CD4-positive, alpha-beta T cell treated with Interleukin-21 for 1 hour (primary cell): ENCODE measurements at places on chromosomes 2 and 18.

DNA sequence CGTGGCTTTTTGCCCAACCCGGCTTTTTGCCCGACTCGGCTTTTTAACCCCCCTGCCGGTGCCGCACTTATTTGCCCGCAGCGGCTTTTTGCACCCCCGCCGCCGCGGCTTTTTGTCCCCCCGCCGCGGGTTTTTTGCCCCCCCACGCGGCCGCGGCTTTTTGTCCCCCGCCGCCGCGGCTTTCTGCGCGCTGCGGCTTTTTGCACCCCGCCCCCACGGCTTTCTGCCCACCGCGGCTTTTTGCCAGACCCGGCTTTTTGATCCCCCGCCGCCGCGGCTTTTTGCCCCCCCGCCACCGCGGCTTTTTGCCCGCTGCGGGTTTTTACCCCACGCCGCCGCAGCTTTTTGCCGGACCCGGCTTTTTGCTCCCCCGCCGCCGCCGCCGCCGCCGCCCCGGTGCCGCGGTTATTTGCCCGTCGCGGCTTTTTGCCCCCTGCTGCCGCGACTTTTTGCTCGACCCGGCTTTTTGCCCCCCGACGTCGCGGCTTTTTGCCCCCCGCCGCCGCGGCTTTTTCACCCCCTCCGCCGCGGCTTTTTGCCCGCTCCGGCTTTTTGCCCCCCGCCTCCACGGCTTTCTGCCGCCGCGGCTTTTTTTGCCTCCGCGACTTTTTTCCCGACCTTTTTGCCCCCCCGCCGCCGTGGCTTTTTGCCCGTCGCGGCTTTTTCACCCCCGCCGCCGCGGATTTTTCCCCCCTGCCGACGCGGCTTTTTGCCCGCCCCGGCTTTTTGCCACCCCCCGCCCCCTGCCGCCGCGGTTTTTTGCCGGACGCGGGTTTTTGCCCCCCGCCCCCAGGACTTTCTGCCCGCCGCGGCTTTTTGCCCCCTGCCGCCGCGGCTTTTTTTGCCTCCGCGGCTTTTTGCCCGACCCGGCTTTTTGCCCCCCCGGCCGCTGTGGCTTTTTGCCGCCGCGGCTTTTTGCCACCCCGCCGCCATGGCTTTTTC lies 2786.5 kb downstream of the RPIA start:
- DNase-seq, result peak; percentile 30

DNA sequence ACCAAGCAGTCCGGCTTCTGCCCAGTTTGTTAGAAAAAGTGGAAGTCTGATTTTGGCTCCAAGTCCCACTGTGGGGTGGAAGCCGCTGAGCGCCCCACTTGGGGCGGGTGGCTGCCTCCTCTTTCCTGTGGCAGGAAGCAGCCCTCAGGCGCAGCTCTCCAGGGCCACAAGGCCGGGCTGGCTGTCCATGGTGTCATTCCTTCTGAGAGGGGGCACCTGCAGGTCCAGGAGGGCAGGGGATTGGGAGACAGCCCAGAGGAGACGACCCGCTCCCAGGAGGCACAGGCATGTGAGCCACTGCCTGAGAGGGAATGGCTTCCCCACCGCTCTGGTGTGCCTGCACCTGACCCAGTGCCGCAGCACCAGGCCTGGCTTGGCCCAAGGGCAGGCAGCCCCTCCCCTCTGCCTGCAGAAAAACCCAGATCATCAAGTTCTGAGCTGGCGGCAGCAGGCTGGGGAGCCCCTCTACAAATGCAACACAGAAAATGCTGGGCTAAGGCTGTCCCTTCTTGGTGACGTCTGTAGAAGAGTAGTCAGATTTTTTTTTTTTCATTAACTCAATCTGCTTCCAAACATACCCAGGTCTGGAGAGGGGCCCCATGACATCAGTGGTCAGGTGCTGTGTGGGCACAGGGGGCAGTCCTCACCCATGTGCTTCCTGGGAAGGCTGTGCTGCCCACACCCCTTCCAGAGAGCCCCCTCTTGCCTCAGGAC lies 38.4 kb downstream of the HS6ST1 start:
- no peak for DNase-seq

DNA sequence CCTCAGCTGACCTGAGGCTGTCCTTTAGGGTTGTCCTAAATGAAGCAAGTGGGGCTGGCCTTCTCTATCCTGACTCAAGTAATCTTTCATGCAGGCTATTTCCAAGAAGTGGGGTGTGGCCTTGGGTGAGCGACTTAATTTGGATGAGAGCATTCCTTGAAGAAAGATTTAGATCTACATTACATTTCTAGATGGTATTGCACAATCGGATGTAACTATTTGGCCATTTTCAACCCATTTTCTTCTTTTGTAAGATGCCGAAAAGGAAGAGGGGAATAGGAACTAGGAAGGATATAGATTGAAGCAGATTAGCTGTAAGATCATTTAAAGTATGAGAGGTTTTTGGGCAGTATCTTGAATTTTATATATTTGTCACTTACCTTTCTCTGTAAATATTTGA lies 746.3 kb downstream of the MBD2 start:
- no peak for DNase-seq

DNA sequence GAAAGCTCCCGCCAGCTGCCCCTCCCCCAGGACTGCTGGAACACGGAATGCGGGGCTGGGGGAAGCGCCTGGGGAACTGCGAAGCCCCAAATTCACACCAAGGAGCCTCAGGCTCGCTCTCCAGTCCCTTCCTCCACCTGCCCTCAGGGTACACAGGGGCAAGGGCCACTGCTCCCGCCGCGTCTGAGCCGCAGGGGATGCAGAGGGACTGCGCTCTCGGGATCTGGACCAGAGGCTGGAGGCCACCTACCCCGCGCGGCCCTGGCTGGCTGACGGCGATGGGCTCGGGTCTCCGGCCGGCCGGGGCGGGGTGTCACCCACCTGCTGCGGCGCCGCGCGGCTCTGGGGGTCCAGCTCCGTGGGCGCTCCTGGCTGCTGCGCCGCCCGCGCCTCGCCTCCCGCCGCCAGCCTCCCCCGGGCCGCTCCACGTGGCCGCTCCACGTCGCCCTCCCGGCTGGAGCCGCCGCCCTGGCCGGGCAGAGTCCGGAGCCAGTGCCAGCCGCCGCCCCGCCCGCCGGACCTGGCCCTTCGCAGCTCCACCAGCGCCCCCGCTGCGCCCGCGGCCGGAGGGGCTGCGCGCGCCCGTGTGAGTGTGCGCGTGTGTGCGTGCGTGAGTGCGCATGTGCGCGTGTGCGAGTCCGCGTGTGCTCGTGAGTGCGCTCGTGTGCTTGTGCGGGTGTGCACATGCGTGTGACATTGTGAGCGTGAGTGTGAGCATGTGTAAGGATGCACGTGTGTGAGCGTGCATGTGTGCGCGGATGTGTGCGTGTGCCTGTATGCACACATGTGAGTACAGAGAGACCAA lies at the start of gene CGREF1:
Gene CGREF1, minus strand, starts transcription at position 604 of the 805 bp plus-strand sequence. CDS start 14,762 bp downstream, outside the sequence.
- peak; percentile 9 for DNase-seq

- DNase-seq, result no peak
These were observed 1875.2 kb upstream of the PIK3C3 start for GRCh38 chr18:40079786-40080185.

DNA sequence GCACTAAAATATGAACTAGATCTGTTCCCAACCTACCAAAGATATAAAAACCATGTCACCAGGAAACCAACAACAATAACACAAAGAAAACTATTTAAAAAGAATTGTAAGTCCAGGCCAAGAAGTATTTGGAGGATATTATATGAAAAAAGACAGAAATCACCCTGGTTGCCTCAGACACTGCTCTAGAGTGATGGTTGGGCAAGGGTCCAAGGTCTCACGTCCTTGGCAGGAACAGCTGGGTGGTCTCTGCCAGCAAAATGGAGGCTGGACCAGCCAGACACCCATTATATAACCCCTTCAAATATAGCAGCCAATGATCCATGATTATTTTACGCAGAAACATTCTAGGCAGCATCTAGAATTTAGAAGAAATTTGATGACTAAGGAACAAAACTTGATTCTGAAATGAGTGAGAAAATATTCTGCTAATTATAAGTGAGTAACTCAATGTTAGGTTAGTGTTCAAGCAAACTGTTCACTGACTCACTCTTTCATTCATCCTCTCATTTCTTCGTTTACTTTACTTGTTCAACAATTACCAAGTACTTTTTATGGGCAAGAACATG lies 35.4 kb downstream of the MRPL35 start:
- no peak for DNase-seq

GRCh38 chr2:201735486-201735885 lies 37.0 kb upstream of the MPP4 start:
- no peak for DNase-seq

DNA sequence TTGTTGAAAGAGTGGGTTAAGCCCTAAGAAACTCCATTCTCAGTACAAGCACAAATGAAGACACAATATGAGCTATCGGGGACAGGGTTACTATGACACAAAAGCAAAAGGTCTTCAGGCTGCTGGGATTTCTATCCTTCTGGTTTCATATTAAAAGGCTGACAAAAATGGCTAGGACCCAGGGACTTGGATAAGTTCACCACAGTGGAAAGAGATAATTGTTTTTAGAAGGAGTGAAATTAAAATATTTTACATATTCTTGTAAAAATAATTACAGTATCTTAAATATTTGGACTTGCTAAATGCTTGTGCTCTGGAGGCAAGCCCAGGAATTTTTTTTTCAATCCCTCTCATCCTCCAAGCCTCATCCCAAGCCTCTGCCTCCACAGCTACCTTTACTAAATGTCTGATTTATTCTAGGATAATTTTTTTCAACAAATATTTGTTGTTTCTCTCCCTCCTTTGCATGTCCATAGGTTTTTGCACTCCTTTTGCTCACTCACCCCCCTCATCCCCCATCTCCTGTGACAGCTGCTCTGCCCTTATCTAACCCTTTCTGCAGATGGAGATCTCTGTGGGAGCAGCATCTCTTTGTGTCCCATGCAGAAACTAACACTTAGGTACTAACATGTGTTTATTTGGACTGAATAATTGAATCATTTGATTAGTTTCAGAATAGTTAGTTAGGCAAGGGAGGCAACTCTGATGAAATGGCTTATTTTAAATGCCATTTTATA lies 47.8 kb upstream of the NABP1 start:
- no peak for DNase-seq

DNA sequence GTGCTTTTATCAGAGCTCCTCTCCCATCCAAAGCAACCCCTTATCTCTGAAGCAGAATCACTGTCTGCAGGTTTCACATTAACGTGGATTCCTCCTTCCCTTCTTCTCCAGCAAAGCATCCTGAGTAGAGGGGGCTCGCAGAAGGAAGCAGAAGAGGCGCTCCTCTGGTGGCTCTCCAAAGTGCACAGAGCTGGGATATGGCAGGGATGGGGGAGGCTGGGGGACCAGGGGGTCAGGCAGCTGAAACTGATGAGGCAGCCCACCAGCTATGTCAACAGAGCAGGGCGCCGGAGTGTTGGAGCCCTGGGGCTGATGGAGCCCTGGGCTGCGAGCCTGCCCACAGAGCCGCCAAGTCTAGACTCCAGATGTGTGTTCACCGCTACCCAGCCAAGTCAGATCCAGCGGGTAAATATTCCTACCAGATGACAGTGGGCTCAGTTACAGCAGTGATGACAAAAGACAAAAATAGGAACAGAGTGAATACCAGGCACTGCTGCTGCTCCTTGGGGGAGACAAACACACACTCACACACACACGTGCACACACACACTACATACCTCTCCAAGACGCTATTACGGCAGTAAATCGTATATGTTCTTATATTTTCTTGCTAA lies 678.3 kb upstream of the ID2 start:
- no peak for DNase-seq

- DNase-seq, result no peak
These were observed 15.8 kb downstream of the MTCL1 start for GRCh38 chr18:8721094-8721669.

GRCh38 chr2:187354661-187355060 lies 93.4 kb downstream of the CALCRL start:
- no peak for DNase-seq

DNA sequence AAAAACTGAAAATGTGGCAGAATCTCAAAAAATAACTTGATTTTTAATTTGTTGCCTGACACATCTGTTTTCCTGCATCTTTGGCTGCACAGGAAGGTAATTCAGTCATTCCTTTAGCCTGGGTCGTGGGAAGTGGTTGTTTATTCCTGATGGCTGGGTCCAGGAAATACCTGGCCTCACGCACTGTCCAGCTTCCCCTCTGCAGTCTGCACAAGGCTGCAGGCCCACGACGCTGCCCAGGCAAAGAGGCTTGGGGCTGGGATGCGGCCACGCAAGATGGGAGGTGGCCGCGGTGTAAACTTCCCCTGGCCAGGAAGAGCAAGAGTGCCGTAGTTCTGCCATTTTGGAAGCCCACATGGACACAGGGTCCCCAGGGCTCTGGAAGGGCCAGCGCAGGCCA lies 28.2 kb downstream of the TSHZ1 start:
- DNase-seq, result no peak

GRCh38 chr2:30164131-30164925 lies 17.5 kb downstream of the YPEL5 start:
- peak; percentile 23 for DNase-seq

GRCh38 chr2:48768669-48769068 lies 13.1 kb upstream of the LHCGR start:
- no peak for DNase-seq

- DNase-seq, result no peak
These were observed 69.6 kb upstream of the GYPC start for GRCh38 chr2:126586317-126586716.

DNA sequence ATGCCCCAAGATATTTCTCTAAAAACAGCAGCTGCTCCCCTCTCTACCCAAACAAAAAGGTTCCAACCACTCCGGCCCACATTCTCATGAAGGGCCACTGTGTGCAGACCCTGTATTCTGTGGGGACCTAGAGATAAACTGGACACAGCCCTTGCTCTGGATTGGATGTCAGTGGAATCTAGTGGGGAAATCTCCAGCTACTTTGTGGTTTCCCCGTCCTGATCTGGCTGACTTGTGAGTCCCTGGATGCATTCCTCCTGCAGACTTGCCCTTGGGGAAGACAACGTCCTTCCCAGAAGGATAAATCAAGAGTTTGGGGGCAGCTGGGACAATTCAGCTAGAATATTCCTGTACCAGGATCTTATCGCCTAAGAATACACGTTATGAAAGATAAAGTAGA lies 151.1 kb downstream of the FSHR start:
- DNase-seq, result no peak

GRCh38 chr18:63043516-63043915 lies 276.1 kb downstream of the BCL2 start:
- no peak for DNase-seq

- no peak for DNase-seq
These were observed 49.3 kb upstream of the PROKR1 start for GRCh38 chr2:68594041-68594440.

GRCh38 chr2:98070081-98070480 lies 16.9 kb upstream of the VWA3B start:
- DNase-seq, result no peak
